ENCODE measurements at places on chromosomes 13 and 19.

GRCh38 chr19:46372901-46373490 lies 26.1 kb downstream of the PPP5C start:
- no peak for DNase-seq

GRCh38 chr19:16715611-16716010 lies 4.0 kb upstream of the NWD1 start:
- no peak for DNase-seq

DNA sequence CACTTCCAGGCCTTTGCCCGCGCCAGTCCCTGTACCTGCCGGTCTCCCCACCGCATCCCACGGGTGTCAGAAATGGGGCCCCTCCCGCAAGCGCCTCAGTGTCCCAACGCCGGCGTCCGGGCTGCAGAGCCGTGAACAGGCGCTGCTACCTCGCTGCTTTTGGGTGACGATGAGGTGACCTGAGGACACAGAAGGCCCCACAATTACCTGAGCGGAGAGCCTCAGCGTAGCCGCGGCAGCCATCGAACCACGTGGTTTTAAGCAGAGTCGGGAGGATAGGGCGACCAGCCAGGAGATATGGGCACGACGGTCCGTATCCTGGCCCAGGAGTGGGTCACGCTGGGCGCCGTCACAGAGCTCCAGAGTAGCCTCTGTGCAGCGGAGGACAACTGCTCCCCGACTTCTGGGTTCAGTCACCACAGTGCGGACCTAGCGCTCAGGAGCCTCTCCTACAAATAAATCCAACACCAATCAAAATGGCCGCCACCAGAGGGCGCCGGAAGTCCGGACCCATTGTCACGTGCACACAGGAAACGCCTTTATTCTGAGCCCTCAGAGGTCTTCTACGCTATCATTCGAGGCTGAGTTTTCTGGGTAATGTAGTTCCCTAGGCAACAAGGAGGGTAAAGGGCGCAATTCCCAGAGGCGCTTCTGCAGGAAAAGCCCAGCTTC lies at the start of gene ZNF814:
Gene ZNF814, minus strand, starts transcription at position 478 of the 672 bp plus-strand sequence. Its CDS starts 235 bp downstream, at position 243.
- peak; percentile 86 for DNase-seq

DNA sequence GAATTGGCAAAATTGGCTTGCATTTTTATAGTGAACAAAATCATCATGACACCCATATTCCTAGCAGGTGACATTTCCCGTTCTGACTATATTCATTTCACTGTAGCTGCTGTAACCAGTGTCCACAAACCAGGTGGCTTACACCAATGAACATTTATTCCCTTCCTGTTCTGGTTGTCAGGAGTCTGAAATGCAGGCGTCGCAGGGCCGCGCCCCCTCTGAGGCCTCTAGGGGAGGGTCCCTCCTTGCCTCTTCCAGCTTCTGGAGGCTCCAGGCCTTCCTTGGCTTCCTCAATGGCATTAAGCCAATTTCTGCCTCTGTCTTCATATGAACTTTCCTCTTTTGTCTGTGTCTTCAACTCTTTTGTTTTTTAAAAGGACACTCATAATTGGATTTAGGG lies 6.5 kb upstream of the RLN3 start:
- no peak for DNase-seq

DNA sequence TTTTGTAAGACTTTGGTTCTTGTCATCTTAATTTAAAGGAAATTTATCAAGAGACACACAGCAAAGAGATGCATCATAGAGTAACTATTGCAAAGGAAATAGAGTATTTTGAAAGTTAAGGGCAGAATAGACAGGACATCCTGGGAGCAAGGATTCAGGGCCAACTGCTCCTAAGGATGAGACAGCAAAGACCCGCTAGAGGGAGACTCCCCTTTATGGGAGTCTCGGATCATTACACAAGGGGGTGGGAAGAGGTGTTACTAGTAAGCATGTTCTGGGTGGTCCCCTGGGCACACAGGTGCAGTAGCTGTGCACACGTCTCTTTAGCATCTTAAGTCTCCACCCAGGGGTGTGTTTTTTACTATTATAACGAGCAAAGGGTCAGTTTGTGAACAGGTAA lies 9.6 kb downstream of the ZSCAN5C start:
- no peak for DNase-seq

DNA sequence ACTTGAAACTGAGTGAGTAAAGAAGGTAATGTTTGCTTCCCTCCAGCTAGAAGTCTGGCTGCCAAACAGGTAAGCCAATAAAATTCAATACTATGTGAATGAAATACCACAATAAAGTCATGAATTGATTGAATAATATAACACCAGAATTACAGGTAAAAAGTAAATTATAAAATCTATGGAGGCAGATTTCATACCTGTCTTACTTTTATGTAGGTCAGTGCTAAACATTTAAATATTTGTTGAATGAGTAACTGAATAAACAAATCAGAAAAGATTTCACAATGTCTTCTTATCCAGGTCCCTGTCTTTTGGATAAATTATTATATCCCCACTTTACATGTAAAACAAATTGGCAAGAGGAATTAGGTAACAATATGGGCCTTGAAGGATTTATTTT lies 62.7 kb downstream of the MICU2 start:
- no peak for DNase-seq

GRCh38 chr13:73898276-73898675 lies 235.9 kb downstream of the KLF12 start:
- no peak for DNase-seq

GRCh38 chr19:11560404-11561051 lies 1.5 kb upstream of the ELOF1 start:
- DNase-seq, result peak; percentile 58

DNA sequence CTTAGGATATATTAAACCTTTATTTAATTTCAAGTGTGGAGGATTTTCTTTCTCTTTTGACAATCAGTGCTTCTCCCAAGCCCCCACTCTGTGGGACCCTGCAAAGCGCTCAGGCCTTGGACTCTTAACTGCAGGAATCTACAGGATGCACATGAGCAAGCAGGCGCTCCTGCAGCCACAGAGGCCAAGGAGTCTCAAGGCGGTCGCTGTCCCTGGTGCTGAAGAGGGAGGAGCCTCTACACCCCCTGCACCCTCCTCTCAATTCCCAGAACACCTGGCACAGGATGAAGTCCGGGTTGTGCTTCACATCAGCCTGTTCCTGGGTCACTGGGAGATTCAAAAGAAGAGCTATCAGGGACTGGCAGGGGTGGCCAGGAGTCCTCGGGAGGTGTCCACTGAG lies 13.5 kb downstream of the OR10H4 start:
- no peak for DNase-seq

GRCh38 chr13:63088226-63088625 lies 1672.6 kb upstream of the PCDH20 start:
- DNase-seq, result no peak

- DNase-seq, result no peak
Observed at GRCh38 chr13:29162638-29163235, 342.6 kb downstream of the MTUS2 start.

- peak; percentile 33 for DNase-seq
Observed at GRCh38 chr19:19997656-19998268, 41.5 kb downstream of the ZNF682 start.

DNA sequence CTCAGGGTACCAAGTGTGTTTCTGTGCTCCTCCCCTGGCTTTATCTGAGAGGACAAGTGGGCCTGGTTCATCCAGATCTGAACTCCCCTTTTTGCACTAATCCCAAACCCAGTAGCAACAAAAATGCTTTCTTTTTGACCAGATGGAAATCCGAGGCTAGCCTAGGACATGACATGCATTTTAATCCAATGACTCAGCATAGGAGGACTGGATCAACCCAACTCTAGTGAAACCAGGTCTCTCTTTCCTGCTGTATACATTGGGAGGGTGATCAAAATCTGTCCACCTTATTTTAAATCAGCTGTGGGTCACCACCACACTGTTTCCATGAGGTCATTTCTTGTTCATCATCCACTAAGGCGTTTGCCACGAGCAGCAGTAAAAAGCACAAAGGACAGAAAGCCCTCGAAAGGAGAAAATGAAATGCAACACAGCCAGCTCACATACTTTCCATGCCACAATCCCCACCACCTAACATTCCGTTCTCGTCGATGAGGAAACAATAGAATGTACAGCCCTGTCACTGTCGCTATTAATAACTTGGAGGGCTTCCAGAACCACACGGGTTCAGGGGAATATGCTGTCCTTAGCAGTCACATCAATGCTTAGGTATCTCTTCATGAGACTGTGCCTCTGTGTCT lies 543.0 kb downstream of the IRS2 start:
- DNase-seq, result no peak

- DNase-seq, result no peak
Observed at GRCh38 chr13:27347211-27347772, 76.7 kb downstream of the RASL11A start.

DNA sequence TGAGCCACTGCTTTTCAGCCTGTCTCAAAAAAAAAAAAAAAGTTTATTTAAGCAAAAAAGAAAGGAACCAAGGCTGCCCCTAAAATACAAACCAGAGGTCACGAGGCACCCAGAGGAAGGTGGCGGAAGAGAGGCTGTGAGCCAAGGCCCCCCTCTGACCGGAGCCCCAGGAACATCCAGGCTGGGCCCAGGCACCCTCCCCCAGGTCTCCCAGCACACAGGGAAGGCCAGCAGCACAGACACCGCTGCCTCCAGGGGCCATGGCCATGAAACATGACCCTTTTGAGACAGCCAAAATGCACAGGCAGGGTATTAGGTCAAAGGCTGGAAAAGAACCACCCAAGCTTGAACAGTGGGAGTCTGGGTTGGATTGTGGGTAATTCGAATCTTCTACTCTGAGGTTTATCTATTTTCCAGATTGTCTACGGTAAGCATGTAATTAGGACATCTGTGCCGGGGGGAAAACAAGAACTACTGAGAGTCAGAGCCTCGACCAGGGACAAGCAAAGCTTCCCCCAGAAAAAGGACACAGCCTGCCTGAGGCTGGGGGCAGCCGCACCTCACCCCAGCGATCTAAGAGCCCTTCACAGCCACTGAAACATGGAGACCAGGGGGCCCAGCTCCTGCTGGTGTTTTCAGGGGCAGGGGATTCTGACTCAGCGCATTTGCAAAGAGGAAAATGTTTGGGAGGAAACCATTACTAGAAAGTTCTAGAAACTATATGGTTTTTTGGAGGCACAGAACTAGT lies 8.4 kb downstream of the PEX11G start:
- no peak for DNase-seq

DNA sequence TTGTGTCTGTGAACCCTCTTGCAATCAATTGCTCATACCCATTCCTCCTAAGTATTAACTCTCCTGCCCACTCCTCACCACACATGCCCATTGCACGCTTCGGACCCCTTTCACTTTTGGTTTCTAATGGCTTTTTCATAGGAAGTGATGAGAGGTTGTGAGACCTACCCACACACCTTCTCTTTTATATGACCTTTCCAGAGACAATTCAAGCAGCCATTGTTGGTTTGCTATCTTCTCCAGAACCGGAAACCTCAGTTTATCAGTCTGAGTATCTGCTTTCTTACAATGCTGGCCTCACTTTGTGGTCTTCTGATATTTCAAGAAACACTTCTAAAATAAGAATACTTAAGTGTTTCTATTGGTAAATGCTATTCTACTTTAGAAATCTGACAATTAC lies 1550.8 kb upstream of the SLC10A2 start:
- DNase-seq, result no peak

DNA sequence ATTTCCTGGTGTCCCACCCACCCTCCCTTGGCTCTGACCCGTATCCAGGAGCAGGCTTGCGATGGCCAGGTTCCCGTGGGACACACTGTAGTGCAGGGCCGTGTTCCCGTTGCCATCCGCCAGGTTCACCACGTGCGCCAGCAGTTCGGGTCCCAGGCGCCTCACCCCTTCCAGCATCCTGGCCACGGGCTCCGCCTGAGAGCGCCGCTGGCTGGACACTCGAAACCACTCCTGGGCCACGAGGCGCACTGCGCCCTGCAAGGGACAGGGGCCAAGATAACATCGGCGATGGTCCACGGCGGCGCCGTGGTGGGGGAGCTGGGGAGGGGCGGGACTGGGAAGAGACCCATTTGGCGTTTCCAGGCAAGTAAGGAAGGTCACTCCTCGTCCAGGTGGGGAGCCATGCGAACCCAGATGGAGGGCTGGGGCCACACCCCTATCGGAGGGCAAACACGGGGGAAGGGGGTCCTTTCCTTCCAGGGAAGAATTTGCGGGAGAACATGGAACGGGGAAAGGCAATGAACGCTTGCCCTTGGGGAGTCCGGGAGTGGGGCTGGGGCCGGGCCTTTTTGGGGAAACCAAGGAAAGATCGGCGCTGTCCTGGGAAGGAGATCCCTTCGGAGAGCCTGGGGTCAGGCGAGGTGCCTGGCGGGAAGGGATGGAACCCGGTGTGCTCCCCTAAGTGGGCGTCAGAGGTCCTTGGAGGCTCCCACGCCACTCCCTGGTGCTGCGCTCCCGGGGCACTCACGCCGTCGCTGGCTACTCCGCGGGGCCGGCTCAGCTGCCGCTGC lies 9.9 kb downstream of the KANK3 start:
- no peak for DNase-seq
